Activated CD4-positive, alpha-beta memory T cell treated with anti-CD3 and anti-CD28 coated beads for 36 hours (primary cell): ENCODE measurements at places on chromosomes 12 and 14. TPM values are rescaled to one million over a fixed set of nuclear protein-coding genes. Genes with fewer than 3 reads are reported as not detected.

- H3K4me3 ChIP-seq: peak overlapping the region; percentile 92
- no peaks in the 10 kb centered on the region for H3K27me3 ChIP-seq
- peaks cover 43% of the 10 kb centered on the region for H3K4me1 ChIP-seq
- no peak for DNase-seq
- H3K27ac ChIP-seq: peak overlapping the region; percentile 95
These were observed 929 bp upstream of the UBE2N start for GRCh38 chr12:93442411-93443340.

DNA sequence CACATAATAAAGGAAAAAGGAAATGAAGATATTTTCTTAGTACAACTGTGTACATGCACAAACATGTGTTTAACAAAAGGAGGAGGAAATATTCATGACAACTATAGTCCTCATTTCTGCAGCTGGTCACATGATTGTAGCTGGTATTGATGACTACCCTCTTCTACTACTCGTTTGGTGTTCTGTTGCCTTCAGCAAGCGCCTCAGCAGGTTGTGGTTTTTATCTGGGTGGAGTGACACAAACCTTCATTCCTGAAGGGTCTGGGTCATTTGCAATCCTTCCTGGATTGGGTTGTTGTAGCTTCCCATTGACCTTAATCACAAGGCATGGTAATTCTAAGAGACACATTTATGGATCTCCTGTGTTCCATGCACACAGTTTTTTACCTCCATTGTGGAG lies 1009.9 kb upstream of the USP15 start:
- H3K36me3 ChIP-seq: no peaks in the 10 kb centered on the region
- no peaks in the 10 kb centered on the region for H3K4me1 ChIP-seq
- H3K27me3 ChIP-seq: no peaks in the 10 kb centered on the region
- no peak overlapping the region for H3K27ac ChIP-seq

DNA sequence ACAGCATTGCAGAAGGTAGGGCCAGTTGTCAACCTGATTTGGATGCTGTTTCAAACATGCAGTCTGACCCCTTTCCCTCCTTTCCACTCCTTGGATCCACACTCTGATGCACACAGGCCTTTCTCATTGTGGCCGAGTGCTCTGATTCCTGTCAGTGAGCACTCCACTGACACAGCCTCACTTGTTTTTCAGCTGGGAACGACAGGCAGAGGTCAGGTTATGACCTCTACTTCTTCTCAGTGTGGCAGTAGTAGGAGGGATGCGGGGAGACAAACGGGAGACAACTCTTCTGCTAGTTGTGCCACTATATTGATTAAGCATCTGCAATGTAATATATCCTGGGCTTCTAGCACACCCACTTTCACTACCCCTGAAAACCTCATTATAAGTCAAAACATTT lies 61.8 kb downstream of the DERA start:
- H3K27me3 ChIP-seq: no peaks in the 10 kb centered on the region
- peaks cover 15% of the 10 kb centered on the region for H3K36me3 ChIP-seq
- no peak overlapping the region for H3K4me3 ChIP-seq
- no peaks in the 10 kb centered on the region for H3K4me1 ChIP-seq

DNA sequence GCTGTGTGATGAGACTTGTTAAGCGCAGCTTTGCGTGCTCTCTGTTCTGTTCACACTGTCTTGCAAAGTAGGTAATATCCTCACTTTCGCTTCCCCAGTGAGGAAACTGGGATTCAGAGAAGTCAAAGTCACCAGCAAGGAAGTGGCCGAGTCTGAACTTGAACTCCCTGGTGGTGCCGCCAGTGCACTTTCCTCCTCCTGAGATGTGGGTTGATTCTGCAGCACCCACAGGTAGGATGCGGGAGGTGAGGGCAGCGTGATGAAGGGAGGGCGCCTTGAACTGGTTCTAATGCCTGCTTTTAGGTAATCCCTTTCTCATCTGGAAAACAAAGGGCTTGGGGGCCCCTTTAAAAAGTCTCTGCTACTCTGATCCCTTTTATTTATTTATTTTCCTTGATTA lies 54.9 kb upstream of the IGF1 start:
- H3K4me3 ChIP-seq: no peak overlapping the region
- no peaks in the 10 kb centered on the region for H3K4me1 ChIP-seq
- no peaks in the 10 kb centered on the region for H3K36me3 ChIP-seq
- H3K27ac ChIP-seq: no peak overlapping the region
- peaks cover 3% of the 10 kb centered on the region for H3K27me3 ChIP-seq

DNA sequence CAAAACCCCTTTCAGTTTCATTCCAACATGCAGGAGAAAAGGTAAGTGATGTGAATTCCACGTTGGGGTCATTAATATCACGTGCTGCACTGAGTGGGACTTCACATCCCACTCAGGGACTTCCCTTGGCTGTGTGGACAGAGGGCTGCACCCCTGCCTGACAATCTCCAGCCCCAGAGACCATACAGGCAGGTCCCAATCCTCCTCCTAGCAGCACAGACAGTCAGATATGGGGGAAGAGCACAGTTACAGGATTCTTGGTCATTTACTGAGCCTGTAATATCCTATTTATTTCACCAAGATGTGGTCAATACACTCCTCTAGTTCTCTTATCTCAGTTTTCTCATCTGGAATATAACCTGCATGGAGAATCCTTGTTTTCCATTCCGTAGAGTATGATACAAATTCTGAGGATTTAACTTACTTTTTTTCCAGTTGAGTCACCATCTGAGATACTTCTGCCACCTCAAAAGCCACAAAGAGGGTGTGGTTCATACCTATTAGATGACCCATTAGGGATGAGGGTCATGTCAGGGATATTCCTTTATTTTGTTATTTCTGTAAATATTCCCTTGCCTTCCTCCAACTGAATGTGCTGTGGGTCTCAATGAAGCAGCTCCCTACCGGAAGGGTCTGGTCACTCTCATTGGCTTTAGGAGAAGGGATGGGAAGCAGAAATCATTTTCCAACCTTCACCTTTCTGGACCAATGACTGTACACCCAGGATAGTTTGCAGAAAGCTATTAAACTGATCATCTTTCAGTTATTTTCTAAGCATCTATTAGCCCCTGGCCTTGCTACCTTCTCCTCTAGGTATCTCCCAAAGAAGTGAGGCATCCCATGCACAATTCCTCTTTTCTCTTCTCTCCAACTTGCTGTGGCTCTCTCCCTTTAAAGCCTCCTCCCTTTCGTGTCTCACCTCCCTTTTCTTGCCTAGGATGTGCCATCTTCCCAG lies 43.0 kb upstream of the NTF3 start:
- no peak for DNase-seq
- H3K27ac ChIP-seq: no peak overlapping the region
- no peaks in the 10 kb centered on the region for H3K4me1 ChIP-seq
- no peaks in the 10 kb centered on the region for H3K36me3 ChIP-seq

DNA sequence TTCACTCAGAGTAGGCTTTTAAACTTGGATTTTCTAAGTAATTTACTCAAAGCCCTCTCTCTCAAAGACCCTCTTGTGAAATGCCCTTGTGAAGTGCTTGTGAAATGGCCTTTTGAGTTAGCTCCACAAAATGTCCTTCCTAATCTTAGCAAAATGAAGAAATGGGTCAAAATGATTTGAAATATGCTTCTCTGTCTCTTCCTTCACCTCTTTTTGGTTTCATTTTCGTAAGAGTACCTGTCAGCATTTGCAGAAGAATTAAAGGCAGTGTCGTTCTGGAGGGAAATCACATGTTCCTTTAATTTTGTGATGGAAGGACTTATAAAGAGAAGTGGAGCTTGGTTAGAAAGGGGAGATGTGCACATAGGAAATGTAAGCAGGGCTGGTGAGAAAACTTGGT lies 93.7 kb downstream of the HMGA2 start:
- H3K36me3 ChIP-seq: no peaks in the 10 kb centered on the region
- peaks cover 1% of the 10 kb centered on the region for H3K27me3 ChIP-seq
- H3K4me3 ChIP-seq: no peak overlapping the region

The TEX22 gene
- total RNA-seq: 0.83 TPM

GRCh38 chr12:50542448-50542847 lies 37.7 kb downstream of the DIP2B start:
- no peak overlapping the region for H3K4me3 ChIP-seq
- peak overlapping the region; percentile 87 for H3K27ac ChIP-seq
- H3K27me3 ChIP-seq: no peaks in the 10 kb centered on the region
- DNase-seq: peak; percentile 41
- H3K4me1 ChIP-seq: peaks cover 48% of the 10 kb centered on the region

DNA sequence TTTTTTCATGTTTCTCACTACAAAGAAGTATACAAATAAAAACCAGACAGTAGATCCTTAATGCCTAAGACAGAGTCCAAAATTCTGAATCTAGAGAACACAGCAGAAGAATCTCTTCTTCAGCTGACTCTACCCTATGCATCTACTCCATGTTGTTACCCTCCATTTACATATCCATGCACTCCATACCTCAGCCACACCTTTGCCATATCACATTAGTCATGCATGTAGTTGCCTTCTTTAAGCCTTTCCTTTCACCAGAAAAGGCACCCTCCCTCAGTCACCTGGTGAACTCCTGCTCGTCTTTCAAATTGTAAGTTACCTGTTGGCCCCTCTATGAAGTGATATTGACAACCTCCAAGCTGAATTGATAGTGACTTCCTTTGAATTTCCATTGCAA lies 271.2 kb upstream of the FAR2 start:
- H3K4me1 ChIP-seq: no peaks in the 10 kb centered on the region
- H3K36me3 ChIP-seq: no peaks in the 10 kb centered on the region
- no peak overlapping the region for H3K4me3 ChIP-seq
- no peak for DNase-seq

The SLC10A1 gene
- total RNA-seq: not detected

- H3K4me1 ChIP-seq: no peaks in the 10 kb centered on the region
- H3K4me3 ChIP-seq: no peak overlapping the region
- H3K36me3 ChIP-seq: no peaks in the 10 kb centered on the region
- H3K27me3 ChIP-seq: no peaks in the 10 kb centered on the region
- H3K27ac ChIP-seq: no peak overlapping the region
These were observed 528.4 kb upstream of the TBX3 start for GRCh38 chr12:115212356-115212755.
